AG09309 (cell line): ENCODE measurements at places on chromosomes 4 and X.

DNA sequence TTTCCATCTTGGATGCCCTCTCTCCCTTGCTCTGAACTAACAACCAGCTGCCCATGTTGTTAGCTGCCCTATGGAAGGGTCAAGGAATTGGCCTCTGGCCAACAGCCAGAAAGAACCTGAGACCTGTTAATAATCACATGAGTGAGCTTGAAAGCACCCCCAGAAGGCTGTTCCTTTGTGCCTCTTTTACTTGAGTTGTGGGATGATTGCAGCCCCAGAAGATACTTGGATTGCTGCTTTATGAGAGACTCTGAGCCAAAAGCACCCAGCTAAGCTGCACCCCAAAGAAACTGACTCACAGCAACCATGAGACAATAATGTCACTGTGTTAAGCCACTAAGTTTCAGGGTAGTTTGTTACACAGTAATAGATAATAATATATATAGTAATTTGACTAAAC is 73.3 kb downstream of the FRYL start:
- DNase-seq: no peak

DNA sequence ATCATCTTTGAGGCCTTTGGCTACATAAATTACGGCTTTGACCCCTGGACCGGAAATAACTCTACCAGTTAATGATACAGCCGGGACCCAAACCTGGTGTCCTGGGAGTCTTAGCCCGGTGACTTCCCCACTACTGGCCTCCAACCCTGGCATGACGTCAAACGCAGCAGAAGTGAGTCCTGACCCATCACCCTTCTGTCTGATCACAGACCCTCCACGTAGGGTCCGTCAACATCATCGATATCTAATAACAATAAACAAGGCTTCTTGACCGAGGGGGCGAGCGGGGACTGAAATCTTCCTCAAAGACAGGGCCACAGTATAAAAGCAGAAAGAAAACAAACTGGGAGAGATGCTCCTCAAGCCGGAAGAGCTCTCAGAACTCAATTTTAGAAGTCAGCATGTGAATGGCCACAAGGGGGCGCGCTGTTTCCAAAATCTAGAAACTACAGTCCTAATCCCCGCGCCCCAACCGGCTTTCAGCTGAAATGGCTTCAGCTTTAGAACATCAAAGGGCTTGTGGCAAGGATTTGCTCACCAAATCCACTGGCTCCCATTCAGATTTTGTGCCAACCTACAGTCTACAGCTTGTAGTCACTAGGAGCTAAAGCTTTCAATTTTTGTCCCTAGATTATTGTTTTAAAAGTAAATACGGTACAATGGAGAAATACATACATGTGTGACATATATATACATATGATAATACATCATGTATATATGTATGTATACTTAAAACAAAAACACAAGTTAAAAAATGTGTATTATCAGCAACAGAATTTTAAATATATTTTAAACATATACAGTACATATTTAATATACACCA is 46.4 kb upstream of the ENPP6 start:
- peak; percentile 69 for DNase-seq

DNA sequence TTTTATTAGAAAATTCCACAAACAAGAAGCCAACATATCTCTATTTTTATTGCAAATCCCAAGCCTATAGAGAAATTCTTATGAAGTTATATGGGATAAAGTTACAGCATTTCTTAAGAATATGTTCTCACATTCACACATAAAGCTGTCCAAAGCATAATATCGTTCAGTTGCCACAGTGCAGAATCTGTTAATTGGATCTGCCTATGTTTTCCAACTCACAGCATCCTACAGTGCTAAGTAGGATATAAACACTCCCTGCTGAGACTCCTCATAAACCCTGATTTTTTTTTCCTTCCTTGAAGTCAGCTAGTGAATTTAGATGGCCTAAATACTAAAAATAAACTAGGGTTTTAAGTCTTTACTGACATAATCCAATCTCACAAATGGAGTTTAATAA is 307.9 kb downstream of the PDGFC start:
- DNase-seq: no peak

DNA sequence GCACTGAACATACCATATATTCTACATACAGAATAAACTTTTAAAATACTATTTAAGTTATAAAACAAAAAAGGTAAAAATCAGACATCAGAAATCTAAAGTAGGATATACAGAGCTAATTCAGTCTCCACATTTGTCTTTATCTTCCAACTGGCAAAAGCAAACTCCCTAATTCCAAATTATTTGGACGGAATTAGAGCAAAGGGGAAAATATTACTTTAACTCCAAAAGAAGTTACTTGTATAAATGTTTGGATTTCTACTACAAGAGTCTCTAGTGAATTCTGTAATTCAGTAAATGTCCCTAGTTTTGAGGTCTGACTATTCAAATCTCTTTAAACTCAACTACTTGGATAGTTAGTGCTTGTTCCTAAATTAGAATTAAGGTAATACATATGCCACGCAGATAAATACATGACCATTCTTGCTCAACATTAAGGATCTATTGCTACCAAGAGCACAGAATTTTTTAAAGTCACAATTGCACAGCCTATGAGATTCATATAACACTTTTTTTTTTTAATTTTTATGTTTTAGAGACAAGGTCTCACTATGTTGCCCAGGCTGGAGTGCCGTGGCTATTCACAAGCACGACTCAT is 7.3 kb downstream of the ZNF280C start:
- no peak for DNase-seq

DNA sequence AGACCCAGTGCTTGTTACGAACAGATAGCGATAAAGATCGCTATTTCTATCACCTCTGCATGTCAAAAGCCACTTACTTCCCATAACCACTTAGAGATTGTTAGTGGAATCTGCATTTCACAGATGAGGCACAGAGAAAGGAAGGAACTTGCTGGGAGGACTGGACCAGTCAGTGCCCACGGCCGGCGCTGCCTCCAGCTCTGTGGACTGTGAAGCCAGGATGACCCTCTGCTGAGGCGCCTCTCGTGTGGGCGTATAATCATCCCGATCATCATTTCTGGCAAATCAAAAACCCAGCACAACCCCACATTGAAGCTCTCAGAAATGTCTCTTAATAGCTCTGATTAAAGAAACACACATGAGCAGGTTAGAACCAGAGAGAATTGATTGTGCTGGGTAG is 61.5 kb upstream of the ADRA2C start:
- DNase-seq: no peak

DNA sequence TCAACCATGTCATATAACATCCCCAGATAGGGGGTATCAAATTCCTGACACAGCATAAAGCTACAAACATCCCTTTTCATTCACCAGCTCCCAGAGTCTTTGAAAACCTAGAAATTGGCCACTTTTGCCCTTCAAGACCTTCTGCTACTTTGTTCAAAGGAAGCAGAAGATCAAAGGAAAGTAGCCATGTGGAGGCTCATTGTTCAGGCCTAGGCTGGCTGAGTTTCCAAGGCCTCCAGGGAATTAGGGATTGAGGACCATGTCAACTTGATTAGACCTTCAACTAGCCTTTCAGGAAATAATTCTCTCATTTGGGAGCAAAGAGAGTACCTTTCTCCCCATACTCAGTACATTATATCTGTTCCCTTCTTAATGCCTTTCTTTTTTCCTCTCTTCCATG is 66.8 kb upstream of the ATXN3L start:
- DNase-seq: no peak

GRCh38 chr4:153204728-153205648 is 745 bp downstream of the TRIM2 start:
- DNase-seq: no peak

GRCh38 chr4:147361726-147362125 is 119.2 kb upstream of the EDNRA start:
- peak; percentile 45 for DNase-seq

GRCh38 chr4:10084651-10085358 is 31.8 kb downstream of the WDR1 start:
- DNase-seq: no peak

DNA sequence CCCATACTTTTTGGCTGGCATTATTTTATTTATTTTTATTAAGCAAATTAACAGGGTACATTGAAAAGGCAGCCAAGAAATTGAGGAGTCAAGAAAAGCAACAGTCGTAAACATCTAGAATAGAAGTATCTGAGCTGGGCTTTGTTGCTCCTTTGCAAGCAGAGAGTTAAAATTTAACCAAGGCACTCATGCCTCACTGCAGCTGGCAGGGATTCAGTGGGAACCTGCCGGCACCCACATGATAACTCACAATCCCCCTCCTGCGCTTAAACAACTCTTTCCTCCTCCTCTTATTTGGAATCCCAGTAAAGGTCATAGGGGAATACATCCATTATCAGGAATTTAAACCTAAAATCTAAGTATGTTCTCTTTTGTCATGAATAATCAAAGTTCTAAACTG is 115.5 kb downstream of the SOX3 start:
- DNase-seq: no peak

DNA sequence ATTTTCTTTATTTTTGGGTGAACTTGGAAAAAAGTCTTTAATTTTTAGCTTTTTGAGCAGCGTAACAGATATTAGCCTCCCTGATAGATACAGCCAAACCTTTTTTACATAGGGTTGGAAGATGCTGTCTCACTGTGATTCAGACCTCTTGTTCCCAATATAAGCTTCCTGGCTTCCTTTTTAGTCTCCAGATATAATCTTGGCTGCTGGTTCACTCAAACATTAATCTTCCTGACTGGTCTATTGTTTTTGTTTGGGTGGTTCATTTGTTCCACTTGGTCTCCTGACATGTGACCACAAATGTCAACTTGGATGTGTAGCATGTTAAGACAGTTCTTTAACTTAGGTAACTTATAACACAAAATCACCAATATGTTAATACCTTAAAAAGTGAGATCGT is 23.0 kb downstream of the RPA4 start:
- DNase-seq: no peak

GRCh38 chr4:10007793-10008608 is 13.3 kb downstream of the SLC2A9 start:
- no peak for DNase-seq

- peak; percentile 90 for DNase-seq
Measured at GRCh38 chr4:57119054-57119651, 9.0 kb upstream of the IGFBP7 start.

DNA sequence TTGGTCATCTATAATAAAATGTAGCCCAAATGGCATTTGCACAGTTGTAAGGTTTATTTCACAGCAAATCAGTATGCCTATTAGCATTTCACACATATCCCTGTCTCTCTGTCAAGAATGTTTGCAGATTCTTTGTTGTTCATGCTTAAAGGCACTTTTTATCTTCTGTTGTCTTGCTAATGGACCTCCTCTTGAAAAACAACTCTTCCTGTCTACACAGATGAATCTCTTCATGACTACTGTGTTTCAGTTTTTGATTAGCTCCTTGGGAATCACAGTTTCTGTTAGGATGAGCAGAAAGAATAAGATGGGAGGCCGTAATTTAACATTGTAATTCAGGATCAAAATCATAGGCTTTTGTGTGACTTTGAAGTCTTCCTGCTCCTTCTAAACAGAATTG is 35.5 kb upstream of the SLC4A4 start:
- no peak for DNase-seq

DNA sequence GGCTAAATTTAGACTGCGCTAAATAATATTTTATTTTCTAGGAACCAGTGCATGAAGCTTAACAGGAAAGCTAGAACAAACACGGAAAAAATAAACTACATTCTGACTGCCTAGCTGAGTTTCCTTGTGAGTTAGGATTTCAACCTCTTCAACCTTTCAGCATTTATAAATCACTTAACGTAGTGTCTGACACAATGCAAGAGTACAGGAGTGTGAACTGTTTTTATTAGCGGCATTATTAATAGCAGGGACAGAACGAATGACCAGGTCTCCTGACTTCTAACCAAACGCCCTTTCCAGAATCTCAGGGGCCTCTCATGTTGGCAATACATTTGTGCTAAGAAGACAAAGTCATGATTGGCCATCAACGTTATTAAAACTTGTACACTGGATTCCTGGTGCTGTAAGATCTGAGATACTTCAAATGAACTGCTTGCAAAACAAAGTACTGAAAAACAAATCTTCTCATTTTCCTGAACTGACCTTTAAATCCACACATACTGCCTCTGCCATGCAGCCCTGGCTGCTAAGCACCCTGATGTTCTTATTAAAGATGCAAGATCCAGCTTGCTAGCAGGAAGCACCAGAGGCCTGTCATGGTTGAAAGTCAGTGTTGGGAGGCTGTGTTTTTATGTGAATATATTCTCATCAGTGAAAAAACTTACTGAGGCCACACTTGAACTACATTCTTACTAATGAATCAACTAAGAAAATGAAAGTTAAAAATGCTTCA is 380.4 kb upstream of the CPEB2 start:
- no peak for DNase-seq

DNA sequence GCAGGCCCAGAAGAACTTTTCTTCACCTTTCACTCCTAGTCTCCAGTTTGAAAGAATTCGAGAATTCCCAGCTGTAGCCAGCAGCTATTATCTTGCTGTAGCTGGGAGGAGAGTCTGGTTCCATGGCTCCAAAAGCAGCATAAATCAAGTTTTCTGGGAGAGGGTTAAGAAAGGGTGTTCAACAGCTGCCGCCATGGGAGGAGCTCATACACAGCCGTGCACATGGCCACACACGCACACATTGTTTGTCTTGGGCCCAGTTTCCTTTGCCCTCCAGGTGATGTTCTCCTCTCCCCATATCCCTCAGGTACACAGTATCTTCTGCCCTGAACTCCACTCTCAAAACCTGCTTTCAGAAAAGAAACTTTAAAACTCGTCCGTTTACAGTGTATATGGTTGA is 4.1 kb upstream of the GPC3 start:
- no peak for DNase-seq

GRCh38 chrX:109974906-109975655 is 27.8 kb upstream of the TMEM164 start:
- no peak for DNase-seq

- DNase-seq: no peak
Measured at GRCh38 chrX:123906557-123907316, 46.9 kb downstream of the XIAP start.

DNA sequence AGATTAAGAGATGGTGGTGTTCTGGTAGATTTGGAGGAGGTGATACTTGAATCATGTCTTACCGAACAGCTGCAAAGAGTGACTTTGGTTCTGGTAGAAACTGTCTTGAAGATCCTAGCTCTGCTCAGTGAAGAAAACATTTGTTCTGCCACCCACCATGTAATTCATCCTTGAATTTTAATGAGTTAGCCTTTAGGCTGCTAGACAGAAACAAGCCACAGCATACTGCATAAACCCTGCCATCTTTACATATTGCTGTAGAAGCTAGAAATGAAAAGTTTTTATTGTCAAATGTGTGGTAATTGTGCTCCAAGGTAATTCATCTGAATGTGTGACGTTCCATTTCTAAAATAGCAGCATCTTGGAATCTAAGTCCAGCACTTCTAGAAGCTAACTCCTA is 161.0 kb upstream of the RAPGEF2 start:
- no peak for DNase-seq

GRCh38 chr4:33060674-33061542 is 2340.7 kb downstream of the PCDH7 start:
- no peak for DNase-seq

DNA sequence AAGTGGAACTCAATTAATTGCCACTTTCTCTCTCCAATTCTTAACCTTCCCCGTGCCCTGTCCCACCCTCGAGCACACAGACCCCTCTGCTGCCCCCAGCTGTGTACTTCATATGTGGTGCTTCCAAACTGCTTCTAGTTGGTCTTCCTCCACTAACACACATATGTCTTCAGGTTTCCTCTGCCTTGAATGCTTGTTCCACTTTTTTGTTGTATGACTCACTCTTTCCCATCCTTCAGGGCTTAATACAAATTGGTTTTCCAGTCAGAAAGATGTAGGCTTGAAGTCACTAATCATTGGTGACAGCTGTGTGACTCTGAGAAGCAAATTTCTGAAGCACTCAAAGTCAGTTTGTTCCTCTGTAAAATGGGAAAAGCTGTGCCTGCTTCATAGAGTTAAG is 30.6 kb downstream of the TRIM2 start:
- DNase-seq: no peak

GRCh38 chr4:73019462-73020047 is 50.0 kb downstream of the COX18 start:
- DNase-seq: peak; percentile 7
